Posterior vena cava (tissue), 2 donors: ENCODE measurements at places on chromosomes 3 and 15. TPM values are rescaled to one million over a fixed set of nuclear protein-coding genes. Genes with fewer than 3 reads are reported as not detected.

The EXD1 gene
- total RNA-seq: not detected

The GOLGA8H gene
- 0.52 TPM for total RNA-seq

The HACL1 gene
- total RNA-seq: 18.5 TPM

The CCK gene
- total RNA-seq: not detected

The KBTBD13 gene
- 0.57 TPM for total RNA-seq

The LRRIQ4 gene
- total RNA-seq: not detected

The ARGFX gene
- total RNA-seq: not detected

The SKOR1 gene
- total RNA-seq: 0.76 TPM

The USF3 gene
- 14.9 TPM for total RNA-seq

The NTRK3 gene
- 34.3 TPM for total RNA-seq
